Stimulated activated naive B cell treated with anti-CD40 and anti-IgM and Interleukin-4, amounts not matched to agents 10 μg/mL and 1 μg/mL and 100 μg/mL, for 72 hours (primary cell): ENCODE measurements at places on chromosomes 6 and 20.
A peak's percentile ranks its signal among the peaks of the same experiment; 100 is the strongest.

DNA sequence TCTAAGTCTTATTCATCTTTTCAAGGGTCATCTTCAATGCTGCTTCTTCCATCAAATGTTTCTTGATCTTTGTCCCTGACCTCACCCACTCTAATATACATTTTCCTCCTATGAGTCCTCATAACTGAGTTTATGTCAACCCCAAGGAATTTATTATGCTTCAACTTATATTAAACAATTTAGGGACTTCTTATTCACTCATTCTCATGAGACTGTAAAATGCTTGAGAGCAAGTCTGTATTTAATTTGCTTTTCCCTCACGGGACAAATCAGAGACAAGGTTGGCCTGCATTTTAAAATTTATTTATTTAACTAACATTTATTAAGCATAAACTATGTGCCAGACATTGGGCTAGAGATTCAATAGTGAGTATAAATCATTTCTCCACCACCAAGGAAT is 312.0 kb upstream of the NT5E start:
- no peak for DNase-seq

DNA sequence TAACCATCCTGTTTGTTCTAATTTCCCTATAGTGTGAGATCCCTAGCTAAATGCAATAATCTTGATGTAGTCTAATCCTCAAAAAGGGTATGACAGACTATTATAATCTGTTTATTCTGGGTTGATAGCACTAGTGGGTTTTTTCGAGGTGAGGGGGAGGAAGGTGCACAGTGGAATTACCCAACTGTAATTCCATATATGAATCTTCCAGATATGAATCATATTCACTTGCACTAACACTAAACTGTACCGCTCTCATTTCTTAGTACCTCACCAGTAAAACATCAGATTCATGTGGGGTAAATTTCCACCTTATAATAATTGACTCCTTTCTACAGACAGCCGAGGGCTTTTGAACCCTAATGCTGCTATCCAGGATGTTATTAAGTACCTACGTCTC is 16.5 kb downstream of the NCOA7 start:
- no peak for DNase-seq

GRCh38 chr6:30219244-30219643 is 6.0 kb upstream of the TRIM26 start:
- DNase-seq: peak; percentile 40

DNA sequence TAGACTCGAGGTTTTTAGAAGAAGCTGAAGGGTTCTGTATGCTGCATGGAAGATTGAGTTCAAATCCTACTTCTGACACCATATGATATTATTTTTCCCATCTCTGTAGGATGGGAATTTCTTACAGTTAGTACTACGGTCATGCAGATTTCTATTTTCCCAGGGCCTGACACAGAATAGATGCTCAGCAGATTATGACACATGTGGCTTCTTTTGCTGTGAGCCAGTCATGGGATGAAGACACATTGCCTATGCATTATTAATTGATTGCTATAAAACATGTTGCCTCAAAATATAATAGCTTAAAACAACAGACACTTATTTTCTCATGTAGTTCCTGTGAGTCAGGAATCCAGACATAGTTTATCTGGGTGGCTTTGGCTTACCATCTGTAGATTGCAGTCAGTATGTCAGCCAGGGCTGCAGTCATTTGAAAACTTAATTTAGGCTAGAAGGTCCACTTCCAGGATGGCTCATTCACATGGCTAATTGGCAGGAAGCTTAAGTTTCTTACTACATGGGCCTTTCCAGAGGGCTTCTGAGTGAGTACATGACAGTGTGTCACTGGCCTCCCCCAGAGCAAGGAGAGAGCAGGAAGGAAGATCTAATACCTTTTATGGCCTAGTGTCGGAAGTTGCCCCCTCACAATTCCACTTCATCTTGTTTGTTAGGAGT is 29.5 kb downstream of the TOP1 start:
- no peak for DNase-seq

- DNase-seq: no peak
These were observed 202.5 kb upstream of the MAN1A1 start for GRCh38 chr6:119552021-119552420.

DNA sequence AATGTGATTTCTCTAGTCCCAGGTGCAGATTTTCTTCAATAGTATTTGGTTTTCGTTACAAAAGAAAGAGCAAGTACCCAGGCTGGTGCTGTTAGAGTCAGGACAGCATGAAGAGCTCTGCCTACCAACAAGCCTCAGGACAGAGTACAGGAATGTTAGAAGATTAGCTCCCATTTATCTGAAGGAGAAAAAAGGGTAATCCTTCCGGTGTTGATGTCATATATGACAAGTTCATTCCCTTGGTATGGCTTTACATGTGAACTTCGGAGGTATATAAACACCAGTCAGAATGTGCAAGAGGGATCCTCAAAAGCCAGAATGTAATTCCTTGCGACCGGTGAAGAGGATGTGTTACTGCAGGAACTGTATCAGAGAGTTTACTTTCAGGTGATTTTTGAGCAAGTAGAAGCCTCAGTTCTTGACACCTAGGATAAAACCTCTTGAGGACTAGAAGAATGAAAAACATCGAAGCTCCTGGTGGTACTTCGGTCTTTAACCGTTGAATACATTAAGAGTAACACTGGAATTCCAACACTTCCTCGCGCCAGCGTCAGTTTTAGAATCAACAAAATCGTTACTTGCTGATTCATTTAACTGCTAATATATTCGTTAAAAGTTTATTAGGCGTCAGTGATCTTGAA is 194.2 kb upstream of the ZNF184 start:
- DNase-seq: no peak

DNA sequence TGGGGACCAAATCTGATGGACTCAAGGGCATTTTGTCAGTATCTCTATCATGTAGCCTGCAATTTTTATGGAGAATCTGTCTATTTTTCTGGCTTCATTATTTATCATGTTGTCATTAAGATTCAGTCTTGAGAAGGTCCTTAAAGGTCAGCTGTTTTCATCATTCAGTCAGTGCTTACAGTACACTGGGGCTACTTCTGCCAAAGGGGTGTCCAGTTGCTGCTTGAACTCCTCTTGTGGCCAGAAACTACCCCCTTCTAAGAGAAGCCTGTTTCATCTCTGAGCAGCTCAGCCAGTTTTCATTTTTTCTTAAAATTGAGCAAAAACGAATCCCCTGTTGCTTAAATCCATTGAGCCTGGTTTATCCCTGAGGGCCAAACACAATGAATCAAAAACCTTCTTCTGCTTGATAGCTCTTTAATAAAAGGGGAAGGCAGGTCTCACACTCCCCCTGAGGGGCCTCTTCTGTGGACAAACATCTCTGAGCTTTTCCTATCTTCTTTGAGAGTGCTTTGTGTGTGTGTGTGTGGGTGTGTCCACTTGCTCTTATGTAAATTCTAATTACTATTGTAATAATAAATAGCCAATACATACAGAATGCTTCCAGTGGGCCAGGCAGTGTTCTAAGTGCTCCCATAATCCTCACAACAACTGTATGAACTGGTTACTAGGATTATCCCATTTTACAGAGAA is 172.2 kb downstream of the PLCB1 start:
- no peak for DNase-seq

DNA sequence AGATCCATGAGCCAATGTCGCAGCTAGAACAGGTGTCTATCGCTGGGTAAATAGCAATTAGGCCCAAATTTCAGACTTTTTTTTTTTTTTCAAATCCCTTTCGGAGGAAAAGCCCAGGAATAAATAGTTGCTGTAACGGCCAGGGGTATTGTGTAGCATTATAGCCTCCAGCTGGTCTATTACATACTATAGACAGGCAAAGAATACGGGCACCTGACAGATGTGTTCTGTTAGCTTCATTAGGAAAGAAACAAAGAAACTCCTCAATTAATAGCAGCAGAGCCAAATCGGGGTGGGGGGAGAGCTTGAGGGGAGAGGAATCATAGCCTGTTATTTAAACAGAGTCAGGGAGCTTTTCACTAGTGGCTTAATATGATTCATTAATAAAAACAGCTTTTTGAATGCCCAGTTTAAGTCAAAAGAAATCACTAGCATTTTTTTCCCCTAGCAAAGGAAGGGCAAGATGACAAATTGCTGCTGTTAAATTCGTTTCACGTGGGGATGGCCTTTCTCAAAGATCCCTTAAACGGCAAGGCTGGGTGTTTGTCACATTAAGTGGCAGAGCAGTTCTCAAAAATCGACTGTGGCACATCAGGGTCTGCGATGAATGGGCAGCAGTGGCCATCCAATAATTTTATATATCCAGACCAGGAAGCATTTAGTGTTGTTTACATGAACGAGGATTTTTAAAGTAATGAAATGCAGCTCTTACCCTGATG is 139.4 kb downstream of the ID4 start:
- DNase-seq: no peak

DNA sequence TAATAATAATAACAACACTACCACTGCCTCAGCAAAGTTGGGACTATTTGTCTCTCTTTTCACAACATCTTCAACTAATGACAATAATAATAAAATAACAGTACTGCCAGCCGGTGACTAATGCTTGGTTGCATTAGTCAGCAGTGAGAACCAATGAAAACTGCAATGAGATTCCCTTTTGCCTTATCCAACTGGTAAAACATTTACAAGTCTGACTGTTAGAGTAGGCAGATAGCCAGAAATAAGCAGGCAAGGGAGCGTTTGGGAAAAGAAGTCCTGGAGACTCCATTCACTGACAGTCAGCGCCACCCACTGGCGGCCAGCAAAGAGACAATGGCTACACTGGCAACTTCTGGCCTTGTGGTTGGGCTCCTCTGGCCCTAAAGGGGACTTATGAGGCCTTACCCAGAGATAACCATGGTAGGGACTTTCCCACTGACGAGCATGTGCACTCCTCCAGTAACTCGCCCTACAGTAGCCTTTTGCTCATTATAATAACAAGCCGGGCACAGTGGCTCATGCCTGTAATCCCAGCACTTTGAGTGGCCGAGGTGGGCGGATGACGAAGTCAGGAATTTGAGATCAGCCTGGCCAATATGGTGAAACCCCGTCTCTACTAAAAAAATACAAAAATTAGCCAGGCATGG is 3.4 kb upstream of the NSFL1C start:
- DNase-seq: peak; percentile 41

DNA sequence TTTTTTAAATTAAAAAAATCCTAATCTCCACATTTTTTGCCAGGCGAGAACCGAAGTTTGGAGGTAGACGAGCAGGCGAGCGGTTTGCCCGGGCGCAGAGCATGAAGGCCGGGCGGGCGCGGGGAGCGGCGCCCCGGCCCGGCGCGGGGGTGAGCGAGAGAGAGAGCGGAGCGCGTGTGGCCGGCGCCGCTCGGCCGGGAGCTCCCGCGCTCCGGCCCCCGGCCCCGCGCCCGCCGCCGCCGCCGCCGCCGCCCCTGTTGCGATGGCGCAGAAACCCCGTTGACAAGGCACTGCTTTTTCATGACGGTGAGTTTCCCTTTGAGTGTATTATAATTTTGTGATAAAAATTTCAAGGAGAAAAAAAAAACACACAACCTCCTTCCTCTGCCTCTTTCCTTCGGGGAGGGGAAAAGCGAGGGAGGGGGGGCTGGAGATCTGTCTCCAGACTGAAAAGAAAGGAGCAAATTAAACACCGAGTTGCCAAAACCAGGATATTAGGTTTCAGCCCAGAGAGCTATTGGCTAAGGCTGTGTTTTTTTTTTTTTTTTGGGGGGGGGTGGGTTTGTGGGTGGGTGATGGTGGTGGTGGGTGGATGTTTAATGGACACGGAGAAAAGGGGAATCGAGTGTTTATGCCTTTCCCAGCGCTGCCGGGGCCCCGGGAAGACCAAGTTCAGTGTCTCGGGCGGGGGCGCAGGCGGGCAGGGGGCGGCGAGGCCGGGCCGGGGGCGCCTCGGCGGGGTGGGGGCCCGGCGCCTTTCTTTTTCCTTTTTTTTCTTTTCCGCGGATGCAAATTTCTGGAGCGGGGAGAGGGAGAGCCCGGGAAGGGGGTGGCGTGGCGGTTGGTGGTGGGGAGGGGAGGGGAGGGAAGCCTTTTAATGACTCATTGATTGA is at the start of gene BICRAL:
TSS of gene BICRAL (plus strand) at position 257 of the 893 bp plus-strand sequence. CDS start 39,971 bp downstream, outside the sequence.
- DNase-seq: peak; percentile 56

DNA sequence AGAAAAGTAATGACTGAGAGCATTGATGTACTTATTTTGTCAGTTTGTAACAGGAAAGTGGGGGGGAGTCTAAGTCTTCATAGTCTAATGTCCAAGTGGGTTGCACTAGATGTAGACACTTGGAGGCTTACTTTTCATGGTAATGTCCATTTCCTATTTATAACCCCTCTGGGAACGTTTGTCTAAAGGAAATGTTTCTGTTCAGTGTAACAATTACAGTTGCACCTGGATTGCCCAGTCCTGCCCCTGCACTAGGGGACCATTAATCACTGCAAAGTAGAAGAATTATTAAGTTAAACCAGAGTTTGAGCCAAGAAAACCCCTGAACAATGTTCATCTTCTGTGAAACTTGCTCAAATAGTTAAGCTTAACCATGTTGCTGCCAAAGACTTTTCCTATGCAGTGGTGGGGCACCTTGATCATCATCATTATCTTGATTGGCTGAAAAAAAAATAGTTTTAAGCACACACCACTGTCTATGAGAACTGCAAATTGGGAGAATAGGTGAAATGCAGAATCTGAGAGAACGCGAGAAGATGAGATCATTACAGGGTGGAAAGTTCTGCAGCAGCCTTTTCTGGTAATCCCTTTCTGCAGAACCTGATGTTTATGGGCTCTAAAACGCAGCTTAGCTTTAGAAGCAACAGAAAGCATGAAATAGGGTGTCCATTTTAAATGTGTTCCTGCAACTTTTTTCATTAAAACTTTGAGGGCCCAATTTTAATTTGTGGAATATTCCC is 106.0 kb downstream of the ZNF217 start:
- no peak for DNase-seq

- no peak for DNase-seq
These were observed 2.3 kb downstream of the BMP7 start for GRCh38 chr20:57263801-57264792.

DNA sequence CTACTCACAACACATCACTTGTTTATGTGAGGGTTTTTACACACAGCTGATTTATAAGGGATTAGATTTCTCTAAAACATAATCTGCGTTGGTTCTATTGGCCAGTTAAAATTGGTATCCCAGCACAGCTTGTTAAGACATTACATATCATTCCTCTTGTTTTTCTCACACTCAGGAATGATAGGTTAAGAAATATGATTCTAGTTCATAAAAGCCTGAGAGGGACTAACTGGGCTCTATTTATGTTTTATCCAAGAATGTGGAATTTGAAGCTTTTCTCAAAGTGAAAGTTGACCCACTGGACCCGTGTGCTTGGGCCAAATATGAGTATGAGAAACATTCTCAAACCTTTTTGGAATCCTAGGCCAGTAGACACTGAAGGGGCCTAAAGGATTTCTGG is 117.3 kb downstream of the TMEM170B start:
- DNase-seq: no peak

DNA sequence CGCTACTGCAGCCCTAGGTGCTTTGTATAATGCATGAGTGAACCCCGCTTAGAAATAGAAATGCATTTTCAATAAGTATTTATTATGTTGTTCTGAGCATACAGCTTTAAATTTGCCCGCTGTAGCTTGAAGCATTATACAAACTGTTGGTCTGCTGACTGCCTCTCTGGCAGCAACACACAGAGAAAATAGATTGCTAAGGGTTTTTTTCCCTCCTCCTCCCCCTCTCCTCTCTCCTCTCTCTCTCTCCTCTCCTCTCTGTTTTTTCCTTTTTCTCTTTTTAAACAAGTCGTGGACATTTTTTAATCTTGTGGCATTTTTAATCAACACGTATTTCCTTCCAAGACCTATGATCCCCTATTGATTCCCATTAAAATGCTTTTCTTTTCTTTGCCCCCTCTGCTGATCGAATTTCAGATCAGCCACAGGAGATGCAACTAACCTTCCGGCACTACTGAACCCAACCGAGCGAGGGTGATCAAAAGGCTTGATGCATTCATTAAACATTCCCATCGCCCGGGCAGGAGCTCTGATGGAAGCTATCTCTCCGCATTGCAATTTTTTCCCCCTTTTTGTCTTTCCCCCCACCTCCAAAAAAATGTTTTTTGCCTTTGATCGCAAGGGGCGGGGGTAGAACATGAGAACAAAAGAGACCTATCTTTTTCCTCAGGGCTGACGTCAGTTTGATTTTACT is 90.7 kb upstream of the ARID1B start:
- no peak for DNase-seq
